Kidney capillary endothelial cell (primary cell): ENCODE measurements at places on chromosomes 11 and 22.

DNA sequence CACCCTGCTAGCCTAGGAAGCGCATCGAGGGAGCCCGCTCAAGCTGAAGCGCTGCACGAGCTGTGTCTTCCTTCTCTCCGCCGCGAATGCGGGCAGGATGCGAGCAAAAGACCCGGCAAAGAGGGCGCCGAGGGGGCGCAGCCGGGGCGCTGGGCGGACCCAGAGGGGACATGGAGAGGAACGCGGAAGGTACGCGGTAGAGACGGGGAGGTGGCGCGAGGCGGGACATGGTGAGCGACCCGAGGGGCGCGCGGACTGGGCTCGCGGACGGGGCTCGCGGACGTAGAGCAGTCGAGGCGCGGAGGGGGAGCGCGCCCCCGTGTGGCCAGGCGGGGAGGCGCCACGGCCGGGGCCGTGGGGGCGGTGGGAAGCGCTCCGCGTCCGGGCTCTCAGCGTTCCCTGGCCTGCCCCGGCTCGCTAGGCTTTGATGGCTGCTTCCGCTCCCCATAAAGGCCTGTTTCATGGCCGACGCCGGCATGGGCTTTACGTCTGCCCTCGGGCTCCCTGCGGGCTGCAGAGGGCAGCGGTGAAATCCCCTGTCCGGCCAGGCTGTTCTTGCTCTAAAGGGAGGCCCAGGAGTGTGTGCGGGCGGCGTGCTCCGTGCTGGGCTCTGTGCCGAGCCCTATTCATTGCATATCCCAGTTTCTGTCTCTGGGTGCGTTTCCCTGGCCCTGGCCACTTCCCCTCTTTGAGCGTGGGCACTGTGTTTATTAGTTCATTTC lies 31.2 kb upstream of the TRIM29 start:
- DNase-seq, result peak; percentile 58

DNA sequence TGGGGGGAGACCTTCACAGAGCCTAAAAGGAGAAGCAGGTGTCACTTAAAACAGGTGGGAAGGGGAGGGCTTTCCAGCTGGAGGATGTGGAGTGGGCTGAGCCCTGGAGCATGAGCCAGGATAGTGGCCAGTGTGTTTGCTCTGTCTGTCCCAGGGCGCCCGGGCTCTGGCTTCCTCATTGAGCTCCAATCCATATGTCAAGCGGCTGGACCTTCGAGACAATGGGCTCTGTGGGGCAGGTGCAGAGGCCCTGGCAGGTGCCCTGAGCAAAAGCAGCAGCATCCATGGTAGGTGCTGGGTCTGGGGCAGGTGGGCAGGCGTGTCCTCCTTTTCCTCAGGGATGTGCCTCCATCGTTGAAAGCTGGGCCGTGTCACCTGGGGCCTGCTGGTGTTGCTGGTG lies 2.0 kb downstream of the LRRC74B start:
- DNase-seq, result no peak

DNA sequence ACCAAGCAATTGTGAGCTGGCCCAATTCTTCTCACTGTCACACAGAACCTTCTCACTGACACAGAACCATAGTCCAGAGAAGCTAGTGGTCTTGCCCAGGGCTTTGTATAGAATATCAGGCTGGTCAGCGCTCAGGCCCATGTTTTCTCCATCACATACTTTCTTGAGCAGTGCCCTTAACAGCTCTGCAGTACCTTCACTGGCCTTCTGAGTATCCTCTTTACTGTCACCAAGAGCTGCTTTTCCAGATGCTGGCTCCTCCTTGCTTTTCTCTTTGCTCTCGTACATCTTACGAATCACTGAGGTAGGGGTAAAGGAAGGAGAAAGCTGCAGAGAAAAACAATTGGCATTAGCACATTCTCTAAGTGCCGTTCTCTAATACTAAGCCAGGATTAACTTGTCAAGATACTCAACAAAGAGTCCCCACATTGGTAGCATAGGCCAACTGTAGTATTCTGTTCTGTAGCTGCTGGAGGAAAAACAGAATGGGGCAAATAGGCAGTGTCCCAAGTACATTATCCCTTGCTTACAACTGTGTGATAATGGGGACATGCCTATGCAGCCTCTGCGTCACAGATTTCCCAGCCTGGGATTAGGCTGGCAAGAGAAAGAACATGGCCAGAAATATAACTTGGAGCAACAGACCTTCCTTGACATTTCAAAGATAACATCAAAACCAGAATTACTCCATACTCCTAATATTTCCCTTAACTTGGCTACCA lies 43.5 kb downstream of the DRG1 start:
- DNase-seq, result no peak

- no peak for DNase-seq
Measured at GRCh38 chr11:113664069-113664980, 41.8 kb downstream of the TMPRSS5 start.

GRCh38 chr11:57116654-57117053 lies 65.1 kb upstream of the LRRC55 start:
- DNase-seq, result no peak

- no peak for DNase-seq
Measured at GRCh38 chr11:36212564-36213392, 76.4 kb downstream of the COMMD9 start.

GRCh38 chr22:27128461-27129085 lies 471.2 kb downstream of the MIAT start:
- DNase-seq, result no peak

GRCh38 chr22:50058906-50059880 lies 1.1 kb upstream of the TTLL8 start:
- no peak for DNase-seq

DNA sequence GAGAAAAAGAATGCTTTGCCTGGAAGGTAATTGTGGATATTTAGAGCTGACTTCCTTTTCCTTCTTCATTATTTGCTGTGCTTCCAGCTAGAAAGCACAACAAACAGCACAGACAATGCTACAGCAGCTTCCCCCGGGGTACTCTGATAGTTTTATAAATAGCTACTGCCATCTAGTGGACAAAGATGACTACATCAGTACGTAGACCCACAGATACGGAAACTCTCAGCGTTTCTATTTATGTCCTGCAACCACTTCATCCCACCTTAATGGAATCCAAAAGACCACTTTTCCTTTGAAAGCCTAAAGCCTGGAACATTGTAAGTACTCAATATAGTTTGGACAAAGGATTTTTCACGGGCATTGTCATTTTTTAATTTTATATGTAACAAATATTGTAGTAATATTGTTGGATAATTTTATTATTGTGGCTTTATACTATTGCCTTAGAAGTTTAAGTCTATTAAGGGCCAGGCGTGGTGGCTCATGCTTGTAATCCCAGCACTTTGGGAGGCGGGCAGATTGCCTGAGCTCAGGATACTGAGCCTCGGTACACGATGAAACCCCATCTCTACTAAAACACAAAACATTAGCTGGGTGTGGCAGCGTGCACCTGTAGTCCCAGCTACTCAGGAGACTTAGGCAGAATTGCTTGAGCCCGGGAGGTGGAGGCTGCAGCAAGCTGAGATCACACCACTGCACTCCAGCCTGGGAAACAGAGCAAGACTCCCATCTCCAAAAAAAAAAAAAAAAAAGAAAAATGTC lies 7.5 kb downstream of the HSPA8 start:
- DNase-seq, result peak; percentile 75

- DNase-seq, result no peak
Measured at GRCh38 chr11:14186046-14186775, 172.8 kb downstream of the RRAS2 start.

DNA sequence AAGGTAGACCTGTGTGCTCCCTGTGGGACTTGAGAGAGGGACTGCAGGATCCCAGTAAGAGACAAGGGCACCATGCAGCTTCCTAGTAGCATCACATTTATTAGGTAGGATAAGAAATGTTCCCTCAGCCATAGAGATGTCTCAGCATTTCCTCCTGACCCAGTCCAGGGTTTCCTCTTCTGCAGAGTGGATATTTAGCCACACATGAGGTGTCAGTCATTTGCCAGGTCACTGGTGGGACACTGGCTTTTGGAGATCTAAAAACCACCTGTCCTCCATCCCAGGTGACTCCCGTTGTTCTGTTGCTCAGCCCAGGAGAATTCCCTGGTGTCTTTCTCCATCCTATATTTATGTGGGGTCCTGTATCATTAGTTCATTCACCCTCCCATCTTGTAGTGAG lies 117.5 kb upstream of the NNMT start:
- no peak for DNase-seq

DNA sequence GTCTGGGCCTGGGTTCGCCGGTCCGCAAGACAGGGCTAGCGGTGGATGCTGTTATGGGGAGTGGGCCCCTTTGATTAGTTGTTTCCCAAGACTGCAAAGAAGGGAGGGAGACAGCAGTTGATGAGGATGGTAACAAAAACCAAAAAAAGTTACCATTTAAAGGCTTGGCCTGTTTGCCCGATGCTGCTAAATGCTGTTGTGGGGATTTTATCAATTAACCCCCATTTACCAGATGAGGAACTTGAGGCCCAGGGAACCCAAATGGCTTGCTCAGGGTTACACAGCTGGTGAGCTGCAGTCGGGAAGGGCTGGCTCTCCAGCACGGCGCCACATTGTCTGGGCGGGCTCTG lies 3.4 kb downstream of the TRPT1 start:
- DNase-seq, result no peak

DNA sequence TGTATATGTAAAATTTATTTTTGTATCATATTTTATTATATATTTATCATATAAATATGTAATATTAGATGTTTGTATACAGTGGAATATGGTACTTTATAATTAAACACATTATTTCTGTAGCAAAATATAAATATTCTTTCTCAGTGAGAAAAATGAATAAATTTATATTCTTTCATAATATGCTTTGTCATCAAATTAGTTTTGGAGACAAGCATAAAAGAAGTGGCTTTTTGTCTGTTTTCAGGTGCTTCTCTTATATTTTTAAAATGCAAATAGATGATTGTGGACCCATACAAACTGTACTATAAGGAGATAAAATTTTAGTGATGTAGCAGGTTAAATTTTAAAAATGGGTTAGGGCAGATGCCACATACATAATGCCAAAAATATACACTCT lies 222.4 kb upstream of the CNTN5 start:
- DNase-seq, result no peak
